ENCODE measurements at places on chromosomes 5 and 9. TPM values are rescaled to one million over a fixed set of nuclear protein-coding genes. Genes with fewer than 3 reads are reported as not detected.

DNA sequence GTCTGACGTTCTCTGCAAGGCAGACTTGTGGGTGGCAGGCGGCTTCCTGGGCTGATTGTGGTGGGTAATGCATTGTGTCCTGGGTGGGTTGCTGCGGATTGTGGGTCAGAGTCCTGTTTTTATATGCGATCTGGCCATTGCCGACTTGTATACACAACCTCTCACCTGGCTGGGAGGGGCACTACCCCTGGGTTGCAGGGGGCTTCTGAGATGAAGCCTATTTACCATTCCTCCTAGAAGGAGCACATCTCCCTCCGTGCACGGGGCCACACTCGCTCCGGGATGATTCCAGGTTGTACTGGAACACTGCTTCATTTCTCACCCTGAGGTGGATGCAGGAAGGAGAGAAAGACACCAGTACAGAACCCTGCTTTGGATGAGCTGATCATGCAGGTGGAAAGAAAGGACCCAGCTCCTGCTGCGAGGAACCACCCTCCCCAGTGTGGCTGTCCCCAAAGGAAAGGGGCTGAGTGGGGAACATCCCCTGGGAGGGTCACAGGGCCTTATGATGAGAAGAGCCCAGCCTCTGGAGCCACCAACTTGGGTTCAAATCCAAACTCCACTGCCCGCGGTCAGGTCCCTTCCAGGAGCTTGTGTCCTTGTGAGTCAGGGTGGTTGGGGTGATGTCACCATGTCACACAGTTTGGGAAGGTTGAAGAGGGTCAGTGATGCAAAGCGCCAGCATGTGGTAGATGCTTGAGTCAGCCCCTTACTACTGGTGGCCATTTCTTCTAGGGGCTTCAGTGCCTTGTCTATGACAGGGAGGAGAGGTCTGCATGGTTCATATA lies 151.8 kb upstream of the COL5A1 start:
- DNase-seq: no peak

- DNase-seq: no peak
Observed at GRCh38 chr5:119420169-119420568, 32.1 kb upstream of the HSD17B4 start.

DNA sequence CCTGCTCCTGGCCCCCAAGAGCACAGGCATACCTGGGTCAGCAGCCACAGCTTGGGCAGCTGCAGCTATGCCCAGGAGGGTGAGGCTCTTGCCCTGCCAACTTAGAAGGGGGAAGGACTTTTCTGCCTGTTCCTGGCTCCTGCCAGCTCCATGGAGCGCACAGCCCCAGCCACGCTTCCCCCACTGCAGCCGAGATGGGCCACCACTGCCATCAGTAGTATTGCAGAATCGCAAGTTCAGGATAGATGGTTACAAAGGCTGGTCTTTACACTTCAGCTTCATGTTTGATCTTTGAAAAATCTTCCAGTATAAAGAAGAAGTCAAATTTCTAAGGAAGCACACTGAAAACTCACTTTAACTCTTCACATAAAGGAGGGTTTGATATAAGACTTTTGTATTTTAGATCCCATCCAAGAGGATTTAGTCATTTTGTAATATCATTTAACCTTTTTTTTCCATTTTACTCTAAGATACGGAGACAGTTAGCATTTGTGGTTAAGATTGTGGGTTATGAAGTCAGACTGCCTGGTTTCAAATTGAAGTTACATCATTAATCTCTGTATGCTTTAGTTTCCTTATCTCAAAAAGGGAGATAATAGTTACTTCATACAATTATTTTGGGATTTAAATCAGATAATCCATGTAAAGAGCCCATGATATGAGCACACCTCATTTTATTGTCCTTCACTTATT lies 81.8 kb downstream of the NLN start:
- no peak for DNase-seq

GRCh38 chr5:20353499-20353898 lies 365.5 kb upstream of the CDH18 start:
- DNase-seq: no peak

The SLC25A25 gene
- 4.1 TPM for polyA plus RNA-seq

The IFNK gene
- 32.7 TPM for polyA plus RNA-seq

DNA sequence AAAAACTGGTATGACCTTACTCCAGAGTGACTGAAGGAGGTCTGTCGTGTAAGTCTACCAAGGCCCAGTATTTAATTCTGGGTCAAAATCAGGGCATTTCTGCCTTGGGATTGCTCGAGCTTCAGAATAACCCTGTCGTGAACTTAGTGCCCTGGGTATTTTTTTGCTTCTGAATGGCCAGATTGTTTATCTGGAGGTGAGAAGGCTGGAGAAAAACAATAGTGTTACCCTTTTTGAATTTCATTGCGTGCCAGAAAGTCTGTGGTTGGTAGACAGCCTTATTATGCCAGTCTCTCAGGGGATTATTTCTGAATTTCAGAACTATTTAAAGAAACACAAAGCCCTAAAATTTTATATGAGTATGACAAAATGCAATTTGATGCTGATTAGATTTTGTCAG lies 323.4 kb downstream of the CSNK1G3 start:
- no peak for DNase-seq

DNA sequence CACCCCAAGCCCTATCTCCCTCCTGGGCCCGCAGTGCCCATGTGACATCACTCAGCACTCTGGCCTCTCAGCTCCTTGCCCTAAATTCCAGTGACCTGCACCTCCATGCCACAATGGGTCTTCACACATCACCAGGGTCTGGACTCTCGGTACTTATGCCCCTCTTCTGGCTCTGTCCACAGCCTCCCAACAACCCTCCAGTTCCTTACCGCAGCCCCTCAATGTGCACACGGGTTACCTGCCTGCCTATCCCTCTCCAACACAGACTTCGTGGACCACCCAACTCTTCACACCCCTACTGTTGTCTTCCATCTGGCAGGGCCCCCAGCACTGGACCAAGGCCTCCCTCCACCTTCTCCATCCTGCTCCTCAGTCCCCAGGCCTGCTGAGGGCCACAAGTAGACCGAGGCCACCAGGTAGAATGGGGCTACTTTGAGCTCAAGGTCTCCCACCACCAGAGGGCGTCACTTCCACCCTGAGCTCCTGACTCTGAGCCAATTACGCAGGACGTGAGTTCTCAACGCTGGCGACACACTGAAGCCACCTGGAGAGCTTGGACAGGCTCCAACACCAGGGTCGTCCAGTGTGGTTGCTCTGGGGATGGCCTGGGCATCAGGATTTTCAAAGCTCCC lies 172.1 kb downstream of the GABBR2 start:
- no peak for DNase-seq

DNA sequence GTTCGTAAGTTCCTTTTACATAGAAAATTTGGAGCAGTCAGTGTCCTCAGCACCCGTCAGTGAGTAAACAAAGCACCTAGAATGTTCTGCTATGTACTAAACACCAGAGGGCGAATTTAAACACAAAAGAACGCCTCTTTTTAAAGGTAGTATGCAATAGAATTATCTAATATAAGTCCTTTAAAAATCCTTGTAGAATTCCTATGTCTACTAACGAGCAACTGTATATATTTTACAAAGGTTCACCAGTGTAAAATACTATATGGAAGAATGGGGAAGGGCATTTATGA lies 499 bp upstream of the TMEM232 start:
- DNase-seq: no peak

DNA sequence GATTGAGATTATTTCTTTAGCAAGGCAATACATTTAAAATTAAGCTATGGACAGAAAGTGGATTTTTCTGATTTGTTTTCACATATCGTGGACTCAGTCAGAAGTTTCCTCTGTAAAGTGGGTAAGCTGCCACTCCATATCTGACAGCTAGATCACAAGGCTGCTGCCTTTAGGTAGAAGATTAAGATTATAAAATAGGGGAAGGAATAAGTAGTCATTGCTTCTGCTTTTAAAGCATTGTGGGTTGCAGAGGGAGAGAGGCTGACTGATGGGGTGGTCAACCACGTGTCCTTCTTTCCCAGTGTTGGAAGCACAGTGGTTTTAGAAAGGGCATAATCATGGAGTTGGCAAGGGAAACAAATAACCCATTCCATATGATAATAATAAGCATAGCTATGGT lies 74.3 kb upstream of the MOCS2 start:
- DNase-seq: no peak

DNA sequence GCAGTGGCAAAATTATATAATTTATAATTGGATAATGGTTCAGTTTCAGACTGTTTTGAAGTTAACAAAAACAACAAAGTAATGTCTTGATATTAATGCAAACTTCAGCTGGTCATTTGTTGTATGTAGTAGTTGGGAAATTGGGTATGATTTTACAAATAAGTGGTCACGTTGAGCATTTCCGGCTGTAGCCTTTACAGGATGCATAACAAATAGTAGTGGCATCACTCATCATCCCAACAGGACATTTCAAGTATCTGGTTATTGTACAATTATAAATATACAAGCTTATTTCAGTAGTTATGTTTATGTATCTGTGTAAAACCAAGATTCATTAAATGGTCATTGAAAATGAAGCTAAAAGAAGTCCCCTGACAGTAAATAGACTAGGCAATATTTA lies 72.9 kb downstream of the SMIM15 start:
- DNase-seq: no peak

The SLC31A1 gene
- polyA plus RNA-seq: 21.1 TPM

GRCh38 chr5:15383469-15383868 lies 116.5 kb upstream of the FBXL7 start:
- no peak for DNase-seq

- DNase-seq: no peak
Observed at GRCh38 chr5:140140435-140140834, 14.7 kb downstream of the IGIP start.

DNA sequence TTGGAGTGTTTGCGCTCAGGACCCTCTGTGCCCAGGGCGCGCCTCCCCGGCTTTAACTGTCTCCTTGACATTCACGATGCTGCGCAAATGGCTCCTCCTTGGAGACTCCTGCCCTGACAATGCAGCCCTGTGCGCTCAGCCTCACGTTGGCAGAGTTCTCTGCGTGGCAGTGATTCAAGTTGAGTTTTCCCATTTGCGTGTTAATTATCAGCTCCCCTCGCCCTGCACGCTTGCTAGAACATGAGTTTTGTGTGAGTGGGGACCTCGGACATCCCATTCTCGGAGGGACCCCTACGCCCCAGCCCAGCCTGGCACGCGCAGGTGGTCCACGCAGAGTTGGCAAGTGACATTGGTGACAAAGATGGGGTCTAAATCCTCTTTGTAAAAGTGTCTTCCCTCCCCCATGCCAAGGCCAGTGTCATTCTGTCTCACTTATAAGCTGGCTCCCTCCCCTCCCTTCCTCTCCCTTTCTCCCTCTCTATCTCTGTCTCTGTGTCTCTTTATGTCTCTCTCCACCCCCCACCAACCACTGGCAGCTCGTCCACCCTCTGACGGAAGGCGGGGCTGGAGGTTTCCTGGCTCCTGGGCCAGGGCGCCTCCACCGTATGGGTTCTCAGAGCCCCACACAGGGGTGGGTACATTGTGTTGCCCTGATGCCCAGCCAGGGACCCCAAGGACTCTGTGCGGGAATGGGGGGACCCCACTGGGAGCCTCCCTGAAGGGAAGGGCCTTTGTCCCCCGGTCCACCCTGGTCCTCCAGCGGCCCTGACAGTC lies 169.3 kb downstream of the OLFM1 start:
- DNase-seq: no peak

GRCh38 chr5:78621291-78621738 lies 27.3 kb downstream of the LHFPL2 start:
- no peak for DNase-seq

DNA sequence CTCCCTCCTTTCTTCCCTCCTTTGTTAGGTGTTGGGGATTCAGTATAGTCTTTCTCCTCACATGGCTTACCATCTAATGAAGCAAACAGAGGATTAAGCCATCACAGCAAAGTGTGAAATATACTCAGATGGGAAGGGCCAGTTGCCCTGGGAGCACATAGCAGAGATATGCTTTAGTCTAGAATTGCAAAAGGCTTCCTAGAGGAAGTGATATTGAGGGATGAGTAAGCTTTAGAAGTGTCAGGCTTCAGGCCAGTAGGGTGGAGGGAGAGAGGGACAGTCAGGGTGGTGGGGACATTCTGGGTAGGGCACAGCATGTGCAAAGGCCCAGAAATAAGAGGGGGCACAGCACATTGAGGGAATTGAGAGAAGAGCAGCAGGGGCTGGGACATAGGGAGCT lies 46.2 kb upstream of the GLRA1 start:
- no peak for DNase-seq

- no peak for DNase-seq
Observed at GRCh38 chr5:177605078-177605477, 5.1 kb downstream of the B4GALT7 start.

The FCHO2 gene
- polyA plus RNA-seq: 10.6 TPM

DNA sequence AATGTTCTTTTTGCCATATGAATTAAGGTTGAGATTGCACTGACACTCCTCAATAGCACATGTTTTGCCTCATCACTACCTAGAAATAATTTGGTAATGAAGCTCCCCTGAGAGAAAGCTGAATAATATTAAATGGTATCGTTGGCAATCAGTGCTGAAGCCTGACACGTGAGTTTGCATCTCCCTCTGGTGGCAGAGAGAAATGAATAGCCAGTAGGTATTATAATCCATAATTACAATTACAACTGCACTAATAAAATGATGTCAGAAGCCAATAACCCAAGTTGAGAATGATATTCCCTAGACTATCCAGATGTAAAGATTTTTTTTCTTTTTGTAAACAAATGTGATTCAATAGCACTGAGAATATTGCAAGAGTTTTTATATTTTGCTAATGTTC lies 700.3 kb downstream of the PTPRD start:
- DNase-seq: no peak

- DNase-seq: peak; percentile 97
Observed at GRCh38 chr5:21774801-21775200, 1078.3 kb downstream of the CDH12 start.

GRCh38 chr5:146699664-146700418 lies 178.7 kb downstream of the PPP2R2B start:
- DNase-seq: no peak

- DNase-seq: no peak
Observed at GRCh38 chr9:125240649-125240999, 519 bp downstream of the HSPA5 start.

- no peak for DNase-seq
Observed at GRCh38 chr5:42131081-42131480, 206.0 kb downstream of the FBXO4 start.

DNA sequence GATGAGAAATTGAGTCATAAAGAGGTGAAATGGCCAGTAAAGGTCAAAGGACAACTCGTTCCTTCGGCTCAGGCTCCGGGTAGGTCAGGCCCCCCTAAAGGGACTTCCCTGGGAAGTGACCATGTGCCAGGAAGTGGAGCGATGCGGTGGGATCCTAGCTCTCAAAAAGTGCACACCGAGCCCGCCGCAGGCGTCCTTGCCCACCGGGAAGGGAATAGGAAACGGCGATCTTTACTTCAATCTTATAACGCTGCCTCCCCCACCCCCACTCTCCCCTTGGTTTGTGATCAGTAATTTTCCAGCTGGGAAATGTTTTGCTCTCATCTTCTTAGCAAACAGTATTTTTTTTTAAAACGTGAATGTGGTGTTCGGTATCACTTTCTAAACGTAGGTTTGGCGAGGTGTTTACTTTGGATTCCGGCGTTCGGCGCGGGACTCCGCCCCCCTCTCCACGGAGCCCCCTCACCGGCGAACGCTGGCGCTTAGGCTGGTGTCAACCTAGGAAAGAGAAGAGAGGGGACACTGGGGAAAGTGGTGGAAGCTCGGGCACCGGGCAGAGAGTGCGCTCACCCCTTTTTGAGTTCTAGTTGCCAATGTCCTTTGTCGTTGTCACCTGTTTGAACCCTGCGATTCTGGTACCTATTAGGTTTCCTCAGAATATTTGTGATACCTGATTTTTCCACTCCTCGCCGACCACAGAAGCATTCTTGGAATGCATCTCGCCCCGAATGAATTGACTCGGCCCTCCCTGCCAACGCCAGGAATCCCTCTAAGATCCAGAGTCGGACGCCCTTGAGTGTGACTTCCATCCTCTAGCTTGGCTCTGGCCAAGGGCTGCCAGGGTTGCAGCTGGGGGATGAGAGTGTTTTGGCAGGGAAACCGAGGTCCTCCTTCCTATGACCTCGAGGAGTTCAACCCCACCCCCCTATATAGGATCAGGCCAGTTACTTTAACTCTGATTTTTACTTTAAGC lies 1.8 kb upstream of the KLF4 start:
- no peak for DNase-seq
